GM13977 (cell line): ENCODE measurements at places on chromosomes 2 and 18.

DNA sequence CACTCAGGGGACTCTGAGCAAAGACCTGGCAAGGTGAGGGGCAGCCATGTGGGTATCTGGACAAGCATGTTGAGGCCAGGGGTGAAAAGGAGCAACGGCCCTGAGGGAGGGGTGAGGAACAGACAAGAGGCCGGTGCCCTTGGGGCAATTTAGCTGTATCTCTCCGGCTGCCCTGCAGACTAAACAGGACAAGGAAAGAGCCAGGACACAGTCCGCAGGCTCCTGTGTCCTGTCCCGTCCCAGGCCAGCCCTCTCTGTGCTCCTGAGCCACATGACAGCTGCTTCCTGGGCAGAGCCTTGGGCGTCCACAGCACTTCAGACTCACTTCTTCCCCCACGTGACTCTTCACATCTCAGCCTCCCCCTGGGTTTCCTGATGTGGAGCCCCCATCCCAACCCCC, 206.1 kb downstream of the KLHL29 start:
- no peak for DNase-seq

- no peak for DNase-seq
Observed at GRCh38 chr2:16315908-16316307, 349.7 kb downstream of the CYRIA start.

GRCh38 chr18:39555496-39555895, 1989.9 kb upstream of the CELF4 start:
- DNase-seq = no peak

DNA sequence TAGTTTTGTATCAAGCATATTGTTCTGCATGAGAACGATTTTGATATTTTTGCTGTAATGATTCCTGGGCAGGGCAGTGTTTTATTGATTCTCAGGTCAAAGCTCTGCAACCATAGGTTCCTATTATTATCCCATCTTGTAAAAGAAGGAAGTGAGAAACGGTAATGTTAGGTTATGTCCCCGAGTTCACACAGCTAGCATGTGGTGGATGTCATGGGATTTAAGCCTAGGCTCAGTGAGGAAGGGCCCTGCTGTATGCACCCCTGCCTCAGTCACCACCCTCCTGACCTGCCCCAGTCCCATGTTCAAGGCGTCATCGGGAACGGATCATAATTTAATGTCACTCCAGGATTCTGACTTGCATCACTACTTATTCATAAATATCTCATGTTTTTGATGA, 10.7 kb downstream of the ACP1 start:
- peak; percentile 38 for DNase-seq

GRCh38 chr2:46409756-46410155, 69.6 kb upstream of the TMEM247 start:
- no peak for DNase-seq

- no peak for DNase-seq
Observed at GRCh38 chr2:9975805-9976447, 24.4 kb downstream of the GRHL1 start.

GRCh38 chr2:218255446-218255845, 5.4 kb upstream of the GPBAR1 start:
- DNase-seq = no peak

- no peak for DNase-seq
Observed at GRCh38 chr2:1373830-1374229, 39.4 kb upstream of the TPO start.

- no peak for DNase-seq
Observed at GRCh38 chr2:238701341-238702206, 146.3 kb upstream of the TWIST2 start.

DNA sequence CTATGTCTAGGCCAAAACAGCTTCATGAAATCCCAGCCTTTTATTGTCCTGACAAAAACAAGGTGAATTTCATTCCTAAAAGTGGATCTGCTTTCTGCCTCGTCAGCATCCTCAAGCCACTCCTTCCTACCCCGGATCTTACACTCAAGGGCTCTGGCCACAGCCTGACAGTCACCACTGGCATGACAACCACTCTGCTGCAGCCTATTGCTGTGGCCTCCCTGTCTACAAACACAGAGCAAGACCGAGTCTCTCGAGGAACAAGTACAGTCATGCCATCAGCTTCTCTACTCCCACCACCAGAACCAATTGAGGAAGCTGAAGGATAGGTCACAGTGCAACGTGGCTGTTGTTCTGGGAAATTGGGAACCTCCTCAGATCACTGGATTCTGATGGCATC, 106.1 kb downstream of the ICA1L start:
- no peak for DNase-seq

GRCh38 chr2:186632417-186632816, 42.6 kb downstream of the ITGAV start:
- DNase-seq = no peak

DNA sequence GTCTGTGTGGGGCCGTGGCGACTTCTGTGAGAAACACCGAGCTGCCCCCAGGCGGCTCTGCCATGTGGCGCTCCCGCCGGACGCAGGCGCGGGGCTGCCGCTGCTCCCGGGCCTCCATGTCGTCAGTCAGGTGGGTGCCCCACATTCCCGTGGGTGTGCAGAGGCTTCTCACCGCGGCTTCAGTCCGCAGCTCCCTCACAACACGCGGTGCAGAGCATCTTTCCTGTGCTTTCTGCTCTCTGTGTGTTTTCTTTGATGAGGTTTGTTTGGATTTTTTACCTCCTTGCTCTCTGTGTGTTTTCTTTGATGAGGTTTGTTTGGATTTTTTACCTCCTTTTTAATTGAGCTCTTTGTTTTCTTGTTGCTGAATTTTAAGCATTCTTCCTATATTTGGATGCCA, 13.0 kb downstream of the AQP12A start:
- no peak for DNase-seq

DNA sequence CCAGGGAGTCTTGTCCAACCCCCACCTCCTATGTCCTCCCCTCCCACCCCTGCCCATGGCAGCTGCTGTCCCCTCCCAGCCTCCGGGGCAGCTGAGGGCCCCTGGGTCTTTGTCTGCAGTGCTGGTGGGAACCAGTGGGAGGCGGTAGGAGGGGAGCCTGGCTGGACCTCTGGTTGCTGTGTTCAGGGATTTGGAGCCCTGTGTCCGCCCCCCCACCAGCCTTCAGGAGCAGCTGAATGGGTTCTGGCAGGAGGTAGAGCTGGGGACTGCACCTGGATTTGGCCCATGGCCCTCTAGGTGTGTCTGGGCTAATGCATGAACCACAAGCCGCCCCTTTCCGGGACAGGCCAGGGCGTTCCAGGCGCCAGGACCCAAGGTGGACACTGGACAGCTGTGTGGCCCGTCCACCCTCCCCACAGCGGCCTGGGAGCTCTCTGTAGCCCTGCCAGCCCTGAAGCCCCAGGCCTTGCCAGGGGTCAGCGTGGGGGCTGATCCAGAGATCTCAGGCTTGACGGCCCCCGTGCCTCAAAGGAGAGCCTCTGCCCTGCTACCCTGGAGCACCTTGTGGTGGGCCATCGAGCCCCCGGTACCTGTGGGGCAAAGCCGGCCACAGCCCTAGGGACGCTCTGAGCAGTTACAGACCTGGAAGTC, 25.4 kb downstream of the GPC1 start:
- DNase-seq = no peak

DNA sequence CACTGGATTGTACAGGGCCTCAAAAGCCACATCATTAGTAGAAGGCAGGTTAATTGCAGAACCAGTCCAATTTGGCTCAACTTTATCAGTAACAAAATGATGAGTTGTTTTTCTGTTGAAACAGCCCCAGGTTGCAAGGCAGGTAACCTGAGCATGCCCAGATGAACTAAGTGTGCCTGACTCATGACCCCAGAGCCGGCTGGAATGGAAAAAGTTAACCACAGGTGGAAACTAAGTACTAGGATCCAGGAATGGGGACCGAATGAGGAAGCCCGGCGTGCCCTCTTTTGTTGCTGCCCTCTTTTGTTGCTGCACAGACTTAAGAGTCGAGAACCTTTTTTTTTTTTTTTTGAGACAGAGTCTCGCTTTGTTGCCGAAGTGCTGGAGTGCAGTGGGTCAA, 79.5 kb upstream of the YWHAQ start:
- DNase-seq = no peak

- DNase-seq = no peak
Observed at GRCh38 chr2:240388471-240389301, 46.8 kb upstream of the GPC1 start.

- no peak for DNase-seq
Observed at GRCh38 chr18:34153711-34154110, 71.0 kb downstream of the NOL4 start.

GRCh38 chr2:212968284-212969081, 182.9 kb downstream of the IKZF2 start:
- no peak for DNase-seq

DNA sequence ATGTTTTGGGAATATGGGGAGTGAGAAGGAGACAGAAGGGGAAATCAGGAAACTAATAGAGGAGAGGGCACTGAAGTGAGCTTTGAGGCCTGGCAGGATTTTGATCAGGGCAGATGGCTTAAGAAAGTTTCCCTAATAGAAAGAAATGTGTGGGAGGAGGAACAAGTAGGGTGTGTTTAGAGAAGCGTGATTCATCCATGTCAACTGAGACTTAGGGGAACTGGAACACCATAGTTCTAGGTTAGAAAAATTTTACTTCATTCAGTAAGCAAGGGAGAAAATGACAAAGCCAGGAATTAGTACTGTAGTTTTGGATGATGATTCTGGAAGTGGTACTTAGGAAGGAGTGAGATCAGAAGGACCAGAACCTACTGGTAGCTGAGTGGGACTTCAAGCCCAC, 296.0 kb downstream of the PLCL1 start:
- no peak for DNase-seq

DNA sequence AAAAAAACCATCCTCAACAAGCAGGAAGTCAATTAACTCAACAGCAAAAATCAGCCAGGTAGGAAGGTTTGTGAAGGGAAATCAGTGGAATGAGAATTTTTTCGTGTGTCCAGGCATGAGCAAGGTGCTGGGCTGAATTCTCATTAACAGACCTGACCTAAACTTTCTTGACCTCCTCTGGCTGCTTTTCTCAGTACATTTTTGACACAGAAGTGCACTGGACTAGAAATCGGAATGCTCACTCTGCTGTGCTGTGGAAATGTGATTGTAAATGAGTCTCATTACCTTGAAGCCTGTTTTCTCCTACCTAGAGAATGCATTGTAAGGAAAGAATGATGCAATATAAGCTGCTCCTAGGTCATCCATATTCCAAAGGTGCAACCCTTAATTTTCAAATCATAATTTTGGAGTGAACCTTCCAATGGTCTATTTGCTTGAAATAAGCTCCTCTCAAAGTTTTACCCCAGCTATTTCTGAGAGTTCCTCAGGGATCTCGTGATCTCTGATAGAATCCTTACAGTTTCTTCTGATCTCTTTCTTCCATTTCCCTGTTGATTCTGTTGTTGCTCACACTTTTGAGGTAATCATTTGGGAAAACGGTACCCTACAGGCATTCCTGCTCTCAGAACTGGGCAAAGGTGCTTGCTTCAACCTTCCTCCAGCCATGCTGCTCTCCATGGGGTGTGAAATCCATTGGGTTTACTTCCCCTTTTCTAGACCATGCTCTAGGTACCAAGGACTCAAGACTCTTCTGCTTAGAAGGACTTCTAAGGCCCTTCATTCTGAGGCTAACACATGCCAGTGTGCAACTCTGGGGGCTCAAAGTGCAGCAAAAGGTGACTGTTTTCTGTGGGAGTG, 104.9 kb upstream of the ITPRID2 start:
- DNase-seq = no peak

GRCh38 chr2:100692381-100692780, 127.6 kb upstream of the NPAS2 start:
- no peak for DNase-seq

DNA sequence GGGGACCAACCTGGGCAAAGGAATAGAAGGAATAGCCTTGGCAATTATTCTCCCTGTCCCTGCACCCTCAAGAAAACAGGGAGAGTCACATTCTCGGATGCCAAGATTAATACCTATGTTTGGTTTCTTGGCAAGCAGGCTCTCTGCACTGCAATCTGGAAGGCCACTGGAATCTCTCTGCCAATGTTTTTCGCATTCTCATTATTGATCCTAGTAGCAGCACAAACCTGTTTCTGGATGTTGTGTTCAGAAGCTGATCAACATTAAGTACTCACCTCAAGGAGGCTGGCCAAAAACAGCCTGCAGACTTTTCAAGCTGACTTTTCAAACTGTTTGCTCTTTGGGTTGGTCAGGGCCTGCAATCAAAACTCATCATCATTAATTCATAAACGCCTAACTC, 62.2 kb downstream of the CLHC1 start:
- DNase-seq = no peak

GRCh38 chr18:49548229-49548636, 13.6 kb upstream of the LIPG start:
- DNase-seq = no peak

DNA sequence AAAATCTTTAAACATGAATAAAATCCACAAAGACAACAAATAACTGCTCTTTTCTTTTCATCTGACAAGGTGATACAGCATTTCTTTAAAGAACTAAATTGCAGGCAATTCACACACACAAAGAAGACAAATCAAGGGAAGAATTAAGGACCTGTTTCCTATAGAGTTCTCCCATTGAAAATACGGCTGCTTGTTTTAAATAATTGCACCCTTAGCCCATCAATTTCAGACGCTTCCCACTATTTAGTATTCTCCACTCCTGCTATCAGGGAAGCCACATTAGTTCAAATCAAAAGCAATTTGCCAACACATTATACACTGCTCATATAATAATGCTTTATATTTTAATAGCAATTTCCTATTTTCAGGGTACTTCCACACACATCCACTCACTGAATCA, 11.3 kb downstream of the CMPK2 start:
- DNase-seq = no peak

- no peak for DNase-seq
Observed at GRCh38 chr2:31240381-31241365, 6.7 kb downstream of the EHD3 start.

- DNase-seq = no peak
Observed at GRCh38 chr18:45890606-45891005, 65.1 kb downstream of the SIGLEC15 start.

DNA sequence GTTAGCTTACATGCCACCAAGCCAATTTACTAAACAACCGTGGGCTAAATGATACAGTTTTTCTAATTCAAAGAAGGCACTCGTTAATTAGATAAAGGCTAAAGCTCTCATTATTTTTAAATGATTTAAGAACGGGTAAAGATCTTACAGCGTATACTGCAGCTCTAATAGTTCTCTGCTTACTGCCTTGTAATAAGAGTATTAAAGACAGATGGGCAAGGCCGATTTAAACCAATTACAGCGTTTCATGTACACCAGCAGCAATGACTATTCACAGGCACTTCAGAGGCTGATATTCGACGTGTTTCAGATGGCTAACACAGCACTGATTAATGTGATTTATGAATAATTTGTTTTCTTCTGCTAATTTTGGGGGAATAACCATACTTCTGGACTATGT, 259.3 kb downstream of the ZNF407 start:
- no peak for DNase-seq
